ENCODE measurements at places on chromosomes 16 and 17.
A peak's percentile ranks its signal among the peaks of the same experiment; 100 is the strongest.

DNA sequence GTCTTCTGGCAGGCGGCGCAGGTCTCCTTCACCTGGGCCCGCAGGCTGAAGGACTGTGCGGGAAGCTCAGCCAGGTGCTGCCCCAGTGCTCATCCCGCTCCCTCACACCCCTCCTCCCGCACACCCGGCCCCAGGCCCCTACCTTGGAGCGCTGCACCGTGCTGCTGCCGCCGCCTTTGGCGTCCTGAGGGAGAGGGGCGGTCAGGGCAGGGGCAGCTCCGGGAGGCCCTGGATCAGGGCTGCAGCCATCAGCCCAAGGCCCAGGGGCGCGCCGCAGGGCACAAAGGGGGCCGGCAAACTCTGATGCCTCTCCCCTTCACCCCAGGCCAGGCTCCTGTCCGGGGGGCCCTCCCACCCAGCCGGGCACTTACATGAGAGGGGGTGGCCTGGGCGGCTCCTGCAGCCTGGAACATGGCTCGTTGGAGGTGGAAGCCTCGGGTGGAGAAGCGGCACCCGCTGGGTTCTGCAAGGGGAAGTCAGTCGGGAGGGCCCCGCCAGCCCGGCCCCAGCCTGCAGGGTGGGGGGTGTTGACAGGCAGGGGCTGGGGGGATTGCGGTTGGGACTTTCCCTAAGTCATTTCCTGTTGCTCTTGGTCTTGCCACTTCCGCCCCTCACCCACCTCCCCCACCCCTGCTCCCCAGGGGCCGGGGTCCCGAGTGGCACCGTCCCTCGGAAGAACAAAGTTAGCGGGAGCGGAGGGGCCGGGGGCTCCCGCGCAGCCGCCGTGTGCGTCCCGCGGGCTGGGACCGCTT is 863 bp downstream of the LIMD2 start:
- peak; percentile 55 for DNase-seq

- no peak for DNase-seq
These were observed 75.8 kb downstream of the TEX14 start for GRCh38 chr17:58615768-58616659.

- no peak for DNase-seq
These were observed 83.2 kb upstream of the GNAO1 start for GRCh38 chr16:56108056-56108471.

- no peak for DNase-seq
These were observed 81.7 kb downstream of the CYB561 start for GRCh38 chr17:63364387-63364786.

GRCh38 chr17:6639586-6640535 is 650 bp downstream of the KIAA0753 start:
- DNase-seq: peak; percentile 33

DNA sequence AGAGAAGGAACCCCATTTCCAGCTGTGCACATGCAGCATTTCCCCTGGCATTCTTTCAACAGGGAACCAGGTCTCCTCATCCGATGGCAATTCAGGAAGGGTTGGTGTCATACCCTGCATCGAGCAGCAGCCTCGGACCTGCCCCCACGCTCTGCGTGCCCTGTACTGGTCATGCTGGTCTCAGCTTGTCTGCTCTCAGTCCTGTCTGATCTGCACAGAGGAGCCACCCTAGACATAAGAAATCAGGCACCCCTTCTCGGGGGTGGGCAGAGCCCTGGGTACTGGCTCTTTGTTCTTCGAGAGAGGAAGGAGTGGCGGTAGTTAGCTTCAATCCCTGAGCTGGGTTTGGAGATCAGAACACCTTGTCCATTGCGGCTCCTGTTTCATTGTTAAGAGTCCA is 162.0 kb upstream of the RPH3AL start:
- no peak for DNase-seq

DNA sequence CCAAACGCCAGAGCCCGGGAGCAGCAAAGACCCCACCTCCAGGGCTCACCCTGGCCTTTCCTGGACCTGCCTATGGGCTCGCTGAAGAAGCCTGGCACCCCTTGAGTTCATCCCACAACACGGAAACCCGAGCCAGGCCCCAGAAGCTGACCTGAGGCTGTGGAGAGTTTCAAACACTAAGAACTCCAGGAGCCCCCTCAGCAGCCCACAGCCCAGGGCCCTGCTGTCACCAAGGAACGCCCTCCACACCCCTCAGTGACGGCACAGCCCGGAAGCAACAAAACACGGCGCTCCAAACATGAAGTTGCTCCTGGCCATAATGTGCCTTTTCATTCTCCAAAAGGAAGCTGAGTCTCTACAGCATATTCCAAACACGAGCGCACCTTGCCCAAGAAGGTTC is 9.2 kb downstream of the SLC38A10 start:
- DNase-seq: no peak

DNA sequence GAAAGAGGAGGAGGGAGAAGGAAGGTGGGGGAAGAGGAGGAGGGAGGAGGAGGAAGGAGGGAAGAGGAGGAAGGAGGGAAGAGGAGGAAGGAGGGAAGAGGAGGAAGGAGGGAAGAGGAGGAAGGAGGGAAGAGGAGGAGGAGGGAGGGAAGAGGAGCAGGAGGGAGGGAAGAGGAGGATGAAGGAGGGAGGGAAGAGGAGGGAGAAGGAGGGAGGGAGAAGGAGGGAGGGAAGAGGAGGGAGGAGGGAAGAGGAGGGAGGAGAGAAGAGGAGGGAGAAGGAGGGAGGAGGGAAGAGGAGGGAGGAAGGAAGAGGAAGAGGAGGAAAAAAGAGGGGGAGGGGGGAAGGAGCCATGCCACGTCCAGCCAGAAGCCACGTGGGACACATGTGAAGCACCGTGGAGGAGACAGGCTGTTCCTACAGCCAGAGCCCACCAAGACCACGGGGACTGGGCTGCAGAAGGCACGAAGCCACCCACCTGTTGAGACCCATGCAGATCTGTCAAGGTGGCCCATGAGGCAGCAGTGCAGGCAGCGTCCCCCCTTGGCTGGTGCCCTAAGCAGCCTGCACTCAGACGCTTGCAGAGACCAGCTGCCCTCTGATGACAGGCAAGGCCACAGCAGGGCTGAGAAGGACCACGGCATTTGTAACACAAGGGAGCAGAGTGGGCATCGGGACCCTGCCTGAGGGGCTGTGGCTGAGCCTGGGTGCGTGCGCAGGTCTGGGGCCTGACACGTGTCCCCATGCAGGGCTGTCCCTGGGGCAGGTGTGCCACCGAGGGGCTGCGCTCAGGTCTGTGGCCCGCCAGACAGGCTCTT is 10.3 kb downstream of the NDUFAF8 start:
- peak; percentile 74 for DNase-seq

DNA sequence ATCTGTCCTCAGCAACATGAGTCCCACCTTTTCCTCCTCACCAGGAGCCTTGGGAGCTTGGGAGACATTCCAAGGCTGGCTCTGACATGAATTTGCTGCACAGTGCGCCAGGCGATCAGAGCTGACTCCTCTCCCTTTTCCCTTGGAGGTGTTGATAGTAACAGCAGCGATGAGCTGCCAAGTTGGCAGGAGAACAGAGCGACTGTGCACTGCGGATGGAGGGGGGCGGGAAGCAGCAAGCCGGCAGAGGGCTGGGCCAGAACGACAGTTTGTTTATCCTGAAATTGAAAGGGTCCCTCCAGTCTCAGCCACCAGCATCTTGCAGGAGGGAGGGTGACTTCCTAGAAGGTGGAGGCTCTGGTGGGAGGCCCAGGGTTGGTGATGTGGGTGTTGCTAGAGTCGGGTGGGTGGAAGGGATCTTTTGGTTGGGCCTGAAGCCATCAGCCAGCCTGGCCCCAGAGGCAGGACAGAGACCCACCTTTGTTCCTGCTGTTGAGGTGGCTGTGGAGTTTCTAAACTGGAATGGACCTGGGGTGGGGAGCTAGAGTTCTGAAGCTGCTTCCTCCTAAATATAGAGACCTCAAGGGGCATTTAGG is 22.5 kb upstream of the DYNLL2 start:
- DNase-seq: peak; percentile 32

GRCh38 chr16:88454523-88454947 is 1.5 kb downstream of the ZFPM1 start:
- no peak for DNase-seq

DNA sequence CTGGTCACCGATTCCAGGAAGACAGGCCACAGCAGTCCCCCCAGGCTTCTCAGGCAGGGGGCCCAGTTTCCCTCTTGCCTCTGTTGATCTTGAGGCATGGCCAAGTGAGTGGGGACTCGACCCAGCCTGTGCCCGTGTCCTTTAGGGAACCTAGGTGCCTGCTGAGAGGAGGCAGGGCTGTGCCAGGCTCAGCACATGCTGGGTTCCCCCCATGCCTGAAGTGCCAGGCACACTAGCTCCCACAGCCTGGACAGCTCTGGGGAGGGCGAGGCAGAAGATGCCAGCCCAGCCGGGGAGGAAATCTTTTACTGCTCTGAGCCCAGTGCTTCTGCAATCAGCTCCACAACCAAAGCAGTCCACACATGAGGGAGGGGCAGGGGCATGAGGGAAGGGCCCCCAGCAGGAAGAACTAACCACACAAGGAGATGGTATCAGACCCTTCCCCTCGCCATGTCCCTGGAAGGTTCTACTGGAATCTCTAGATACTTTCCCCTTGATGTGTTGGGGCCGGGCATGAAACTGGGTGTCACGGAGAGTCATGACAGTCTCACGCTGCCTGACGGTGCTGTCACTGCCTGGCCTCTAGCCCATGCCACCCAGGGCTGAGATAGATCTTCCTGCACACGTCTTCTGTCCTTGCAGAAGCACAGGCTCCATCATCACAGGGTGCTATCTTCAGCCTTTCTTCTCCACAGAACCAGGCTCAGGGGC is 25.5 kb downstream of the MYO18A start:
- DNase-seq: no peak

GRCh38 chr16:15034266-15035162 is 21.4 kb downstream of the NTAN1 start:
- no peak for DNase-seq

GRCh38 chr17:27974531-27975145 is 67.8 kb upstream of the NLK start:
- no peak for DNase-seq

- DNase-seq: no peak
These were observed 302.7 kb upstream of the PSMD7 start for GRCh38 chr16:73993878-73994277.

DNA sequence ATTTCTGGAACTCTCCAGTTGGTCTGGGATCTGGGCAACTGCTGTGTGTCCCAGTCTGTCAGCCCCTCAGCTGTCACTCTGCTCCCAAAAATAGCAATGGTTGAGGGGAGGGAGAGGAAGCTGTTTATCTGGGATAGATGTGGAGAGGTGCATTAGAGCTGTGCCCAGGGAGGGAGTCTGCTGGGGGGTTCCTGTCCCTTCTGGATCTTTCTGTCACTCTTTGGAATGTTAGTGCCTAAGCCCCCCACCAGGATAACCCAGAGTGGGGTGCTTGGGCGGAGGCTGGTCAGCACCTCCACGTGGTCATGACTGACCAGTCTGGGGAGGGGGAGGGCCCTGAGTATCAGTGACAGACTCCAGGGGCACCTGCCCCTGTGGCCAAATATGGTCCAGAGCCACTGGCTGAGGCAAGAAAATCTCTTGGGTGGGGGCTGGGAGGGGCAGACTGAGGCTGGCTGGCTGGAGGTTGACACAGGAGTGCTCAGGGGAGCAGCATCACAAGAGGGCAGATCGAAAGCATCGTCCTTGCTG is at the start of gene UNC45B:
TSS of gene UNC45B (plus strand) at position 443 of the 531 bp plus-strand sequence. CDS start 447 bp downstream, outside the sequence.
- DNase-seq: peak; percentile 35

DNA sequence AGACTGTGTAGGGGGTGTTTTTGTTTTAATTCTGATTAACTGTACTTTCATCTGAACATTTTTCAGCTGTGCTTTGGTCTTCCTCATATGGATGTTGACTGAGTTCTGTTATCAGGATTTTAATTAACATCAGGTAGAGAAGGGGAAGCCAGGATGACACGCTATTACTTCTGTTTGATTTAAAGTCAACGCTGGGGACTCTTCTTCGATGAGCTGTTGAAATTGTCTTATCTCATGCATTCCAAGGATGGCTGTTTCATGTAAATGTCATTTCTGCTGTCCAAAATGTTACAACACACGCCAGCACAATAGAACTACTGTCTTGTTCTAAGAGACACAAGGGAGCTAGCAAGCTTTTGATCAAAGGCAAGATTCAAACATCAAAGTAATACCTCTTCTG is 263.3 kb upstream of the CDH5 start:
- DNase-seq: no peak

DNA sequence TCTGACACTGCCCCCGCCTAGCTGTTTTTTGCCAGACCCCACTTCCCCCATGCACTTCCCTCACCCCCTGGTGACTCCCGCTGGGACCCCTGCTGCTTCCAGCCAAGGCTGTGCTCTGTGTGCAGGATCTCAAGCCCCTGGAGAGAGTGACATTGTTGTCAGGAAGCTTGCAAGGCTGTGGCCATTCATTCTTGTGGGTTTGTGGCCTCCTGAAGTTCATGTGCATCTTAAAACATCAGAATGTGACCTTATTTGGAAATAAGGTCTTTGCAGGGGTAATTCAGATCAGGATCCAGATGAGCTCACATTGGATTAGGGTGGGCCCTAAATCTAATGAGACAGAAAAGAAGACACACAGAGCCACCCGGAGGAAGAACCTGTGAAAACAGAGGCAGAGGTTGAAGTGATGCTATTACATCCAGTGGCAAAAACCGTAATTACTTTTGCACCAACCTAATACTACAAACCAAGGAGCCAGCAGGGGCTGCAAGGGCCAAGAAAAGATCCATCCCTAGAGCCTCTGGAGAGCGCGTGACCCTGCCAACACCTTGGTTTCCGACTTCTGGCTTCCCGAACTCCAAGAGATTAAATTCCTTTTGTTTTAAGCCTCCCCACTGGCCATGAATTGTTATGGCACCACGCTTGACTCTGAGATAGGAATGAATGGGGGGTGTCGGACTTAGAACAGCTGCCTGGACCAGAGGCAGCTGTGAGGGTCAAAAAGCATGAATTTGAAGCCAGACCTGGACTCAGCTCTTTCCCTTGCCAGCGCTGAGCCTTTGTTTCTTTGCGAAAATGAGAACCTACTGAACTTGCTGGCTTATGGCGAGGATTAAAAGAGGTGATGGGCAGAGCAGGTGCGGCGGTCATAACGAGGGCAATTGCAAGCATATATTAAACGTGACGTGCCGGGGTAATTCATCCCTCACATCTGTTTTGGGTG is 75.5 kb downstream of the BMERB1 start:
- peak; percentile 94 for DNase-seq

GRCh38 chr16:47250983-47251382 is 107.2 kb upstream of the NETO2 start:
- no peak for DNase-seq

- no peak for DNase-seq
These were observed 15.7 kb downstream of the ALDH3A2 start for GRCh38 chr17:19664136-19664820.

- no peak for DNase-seq
These were observed 684 bp upstream of the NUDT16L1 start for GRCh38 chr16:4692460-4693295.

DNA sequence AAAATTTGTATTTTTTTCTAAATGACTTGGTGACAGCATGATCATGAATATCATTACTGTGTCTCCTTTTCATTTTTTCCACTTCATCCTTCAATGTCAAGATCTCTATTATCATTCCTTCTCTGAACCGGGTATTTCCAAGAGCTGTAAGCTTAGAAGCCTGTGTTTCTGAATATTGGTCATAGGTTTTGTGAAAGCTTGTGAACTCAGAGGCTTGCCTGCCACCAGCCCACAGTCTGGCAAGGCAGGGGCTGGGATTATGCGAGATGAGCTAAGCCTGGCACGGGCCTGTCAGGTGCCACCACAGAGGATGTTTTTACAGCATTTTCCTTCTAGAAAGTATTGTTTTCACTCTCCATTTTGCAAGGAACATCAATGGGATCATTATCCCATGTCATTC is 92.8 kb downstream of the MYH10 start:
- DNase-seq: no peak

GRCh38 chr17:3773511-3773910 is 27.5 kb downstream of the ITGAE start:
- DNase-seq: no peak

- DNase-seq: no peak
These were observed 51.4 kb downstream of the SREBF1 start for GRCh38 chr17:17785407-17785806.

GRCh38 chr17:42843358-42843934 is 934 bp upstream of the AOC2 start:
- peak; percentile 71 for DNase-seq
